ENCODE measurements at places on chromosomes 12 and 14.

GRCh38 chr12:127550271-127550670 is 716.7 kb upstream of the TMEM132C start:
- DNase-seq = no peak

DNA sequence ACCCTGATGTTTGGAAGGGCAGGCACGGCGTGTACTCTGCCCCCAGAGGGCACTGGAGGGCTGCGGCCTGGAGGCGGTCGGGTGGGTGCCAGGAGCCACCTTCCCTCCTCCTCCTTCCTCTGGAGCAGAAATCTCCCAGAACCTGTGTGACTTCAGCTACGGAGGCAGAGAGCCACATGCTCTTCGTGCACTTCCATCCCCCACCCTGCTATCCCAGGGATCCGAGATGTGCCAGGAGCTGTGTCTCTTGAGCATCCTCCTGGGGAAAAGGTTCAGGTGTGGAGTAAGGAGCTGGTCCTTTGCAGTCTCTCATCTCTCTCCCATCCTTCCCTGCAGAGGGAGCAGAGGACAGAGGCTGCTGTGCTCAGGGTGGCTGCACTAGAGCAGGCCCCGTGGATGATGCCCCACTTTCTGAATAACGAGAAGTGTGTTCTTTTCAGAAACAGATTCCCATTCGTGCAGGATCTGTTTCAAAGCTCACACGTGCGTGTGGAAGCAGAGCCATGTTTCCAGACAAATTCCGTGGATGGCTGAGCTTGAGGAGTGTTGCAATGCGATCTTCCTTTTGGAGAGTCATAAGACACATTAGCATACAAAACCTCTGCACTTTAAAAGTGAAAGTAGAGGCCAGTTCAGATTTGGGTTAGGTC is 162.9 kb downstream of the ADGRD1 start:
- no peak for DNase-seq

GRCh38 chr12:131920902-131921840 is 7.9 kb upstream of the PUS1 start:
- DNase-seq = no peak

DNA sequence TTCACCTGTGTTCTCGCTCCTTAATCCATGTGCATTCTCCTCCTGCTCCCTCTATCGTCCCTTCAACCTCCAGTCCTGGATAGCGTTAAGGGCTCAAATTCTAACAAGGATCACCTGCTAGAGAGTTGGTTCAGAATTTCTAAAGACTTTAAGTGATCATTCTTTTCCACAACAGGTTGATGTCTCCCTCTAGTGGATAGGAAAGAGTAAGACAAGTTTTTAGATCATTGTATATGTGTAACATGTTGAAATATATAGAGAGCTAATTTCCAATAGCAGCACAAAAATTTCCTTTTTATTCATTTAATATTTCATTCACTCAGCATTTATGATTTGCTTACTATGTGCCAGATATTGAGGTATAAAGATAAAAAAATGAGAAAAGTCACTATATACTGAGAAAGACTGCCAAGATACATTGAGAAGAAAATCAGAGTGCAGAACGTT is 9.3 kb upstream of the ESR2 start:
- DNase-seq = no peak

DNA sequence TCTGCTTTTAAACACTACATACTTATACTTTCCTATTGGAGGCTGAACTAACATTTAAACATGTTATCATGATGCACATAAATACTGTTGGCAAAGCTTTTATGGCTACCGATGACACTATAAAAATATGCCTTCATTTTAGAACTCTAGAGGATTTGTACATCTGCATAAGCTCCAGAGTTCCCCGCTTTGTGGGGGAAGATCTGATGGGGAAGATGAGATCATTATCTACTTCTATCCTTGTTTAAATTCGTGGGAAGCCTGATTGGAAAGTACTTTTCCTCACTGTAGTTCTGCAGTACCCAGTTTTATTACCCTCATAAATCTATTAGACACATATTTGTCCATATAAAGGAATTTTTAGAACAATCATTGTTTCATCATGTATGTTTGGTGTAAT is 299.6 kb upstream of the ATP2B1 start:
- no peak for DNase-seq

DNA sequence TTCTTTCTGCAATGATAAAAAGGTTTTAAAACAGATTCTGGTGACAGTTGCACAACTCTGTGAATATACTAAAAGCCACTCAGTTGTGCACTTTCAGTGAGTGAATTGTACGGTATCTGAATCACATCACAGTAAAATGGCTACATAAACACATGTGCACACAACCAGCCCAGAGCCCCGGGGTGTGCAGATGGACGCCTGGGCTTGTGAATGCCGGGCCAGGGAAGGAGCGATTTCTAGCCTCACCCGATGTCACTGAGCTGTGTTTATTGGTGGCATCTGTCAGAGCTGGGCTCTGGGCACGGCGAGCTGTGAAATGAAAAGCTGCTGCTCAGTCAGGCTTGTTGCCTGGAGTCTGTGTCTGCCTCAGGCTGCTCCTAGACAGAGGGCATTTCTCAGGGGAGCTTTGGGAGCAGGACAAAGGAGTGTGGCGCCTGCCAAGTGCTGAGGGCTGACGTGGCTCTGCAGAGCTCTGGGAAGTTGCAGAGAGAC is 25.9 kb downstream of the RHOF start:
- no peak for DNase-seq

DNA sequence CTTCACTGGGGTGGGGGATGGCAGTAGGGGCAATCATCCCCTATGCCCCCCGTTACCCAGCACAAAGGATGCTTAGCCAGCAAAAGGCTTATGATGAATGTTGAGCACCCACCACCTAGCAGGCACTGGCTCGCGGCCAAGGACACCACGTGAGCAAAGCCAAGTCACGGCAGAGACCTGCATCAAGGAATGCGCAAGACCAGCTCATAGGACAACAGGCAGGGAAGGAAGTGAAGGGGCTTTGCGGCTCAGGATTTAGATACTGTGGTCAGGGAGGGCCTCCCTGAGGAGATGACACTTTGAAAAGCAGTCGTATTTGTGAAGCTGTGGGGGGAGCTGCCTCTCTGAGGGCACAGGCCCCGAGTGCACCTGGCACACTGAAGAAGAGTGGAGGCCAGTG is 32.8 kb downstream of the SH2B3 start:
- no peak for DNase-seq

DNA sequence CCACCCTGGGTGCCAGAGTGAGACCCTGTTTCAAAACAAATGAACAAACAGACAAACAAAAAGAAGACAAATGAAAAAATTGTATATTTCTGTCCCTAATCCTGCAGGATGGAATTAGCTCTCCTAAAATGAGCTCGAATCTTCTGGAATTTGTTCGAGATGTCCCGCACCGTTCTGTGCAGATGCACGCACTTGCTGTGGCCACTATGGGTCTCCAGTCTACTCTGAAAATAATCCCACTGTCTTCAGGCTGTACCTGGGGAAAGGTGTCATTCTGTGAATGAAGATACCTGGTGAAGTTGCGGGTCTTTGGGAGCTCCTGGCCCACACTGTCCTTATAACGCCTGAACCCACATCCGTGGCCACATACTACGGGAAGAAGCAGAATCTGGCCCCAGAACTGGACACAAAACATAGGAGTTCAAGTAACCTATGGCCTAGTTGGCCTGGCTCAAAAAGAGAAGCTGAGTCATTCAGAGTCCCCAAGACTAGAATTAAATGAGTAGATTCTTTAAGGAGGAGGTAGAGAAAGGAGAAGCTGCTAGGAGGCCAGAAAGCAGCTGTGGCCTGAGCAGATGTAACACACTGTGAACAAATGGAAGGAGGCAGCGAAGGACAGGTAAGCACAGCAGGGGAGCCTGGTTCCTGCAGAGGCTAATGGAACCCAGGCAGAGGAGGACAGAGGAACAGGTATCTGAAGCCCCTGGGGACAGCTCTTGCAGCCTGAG is 108.6 kb downstream of the FOXN3 start:
- DNase-seq = no peak

- DNase-seq = peak; percentile 76
Measured at GRCh38 chr12:116736962-116737773, 701 bp downstream of the SPRING1 start.

DNA sequence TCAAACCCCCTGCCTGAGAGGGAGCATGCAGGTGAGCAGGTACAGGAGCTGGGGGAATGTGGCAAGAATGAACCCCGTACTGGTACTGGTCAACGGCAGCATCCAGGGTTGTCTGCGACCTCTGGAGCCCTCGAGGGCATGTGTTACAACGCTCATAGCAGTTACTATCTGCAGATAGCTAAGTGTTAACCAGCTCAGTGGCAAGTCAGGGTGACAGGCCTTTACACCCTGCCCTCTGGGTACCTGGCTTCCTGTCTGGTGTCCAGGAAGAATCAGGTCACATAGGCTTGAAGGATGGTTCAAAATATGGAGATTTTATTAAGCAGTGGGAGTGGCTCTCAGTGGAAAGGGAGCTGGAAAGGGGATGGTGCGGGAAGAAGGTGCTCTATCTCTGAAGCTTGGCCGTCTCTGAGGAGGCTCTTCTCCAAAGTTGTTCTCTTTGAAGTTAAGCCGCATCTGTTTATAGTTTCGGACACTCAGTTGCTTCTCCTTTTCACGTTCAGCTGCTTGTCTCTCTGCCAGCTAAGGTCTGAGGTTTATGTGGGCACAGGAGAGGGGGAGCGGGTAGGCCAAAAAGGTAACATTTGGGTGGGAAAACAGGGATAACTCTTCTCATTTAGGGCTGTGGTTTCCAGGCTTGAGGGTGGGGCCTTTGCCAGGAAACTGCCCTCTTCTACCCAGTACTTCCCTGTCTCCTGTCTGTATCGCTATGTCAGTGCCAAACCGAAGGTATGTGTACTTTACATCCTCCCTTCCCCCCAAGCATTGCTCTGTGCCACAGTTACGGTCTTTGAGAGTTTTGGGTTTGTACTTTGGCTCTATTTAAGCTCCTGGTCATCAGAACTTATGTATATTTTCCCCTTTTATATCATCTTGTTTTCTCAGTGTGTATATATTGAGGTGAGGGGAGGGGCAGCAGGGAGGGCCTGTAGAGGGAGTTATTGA is 305.8 kb downstream of the RGS6 start:
- no peak for DNase-seq

DNA sequence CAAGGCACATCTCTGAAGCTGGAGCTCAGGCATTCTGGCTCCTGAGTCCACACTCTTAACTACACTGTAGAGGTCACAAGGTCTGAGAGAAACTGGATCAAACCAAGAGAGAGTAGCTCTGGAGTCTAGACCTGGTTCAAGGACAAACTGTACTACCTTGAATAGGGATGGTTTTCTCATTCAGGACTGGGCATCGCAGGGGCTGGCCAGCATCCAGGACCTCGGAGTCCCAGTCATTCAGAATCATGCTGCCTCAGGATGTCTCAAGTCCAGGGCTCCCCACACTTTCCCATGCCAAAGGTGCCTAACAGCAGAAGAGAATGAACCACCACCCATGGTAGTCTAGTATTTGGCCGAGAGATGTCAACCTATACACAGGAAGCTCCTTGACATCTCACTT is 13.1 kb upstream of the PLEKHD1 start:
- no peak for DNase-seq

DNA sequence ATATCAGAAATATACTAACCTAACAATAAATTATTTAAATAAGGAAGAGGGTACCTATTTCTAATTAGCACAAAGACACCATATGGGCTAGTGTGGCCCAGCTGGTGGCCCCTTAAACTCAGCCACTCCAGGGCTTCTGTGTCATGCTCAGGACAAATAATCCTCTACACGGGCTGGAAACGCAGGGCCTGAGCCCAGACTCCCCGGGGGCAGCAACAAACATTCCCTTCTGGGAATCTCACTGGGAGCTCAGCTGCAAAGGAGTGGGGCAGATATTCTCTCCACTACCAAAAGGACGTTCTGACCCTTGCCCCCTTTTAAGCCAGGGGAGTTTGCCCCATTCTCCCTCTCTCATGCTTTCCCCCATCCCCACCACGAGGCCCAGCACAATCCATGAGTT is 43.7 kb upstream of the ELK3 start:
- no peak for DNase-seq

DNA sequence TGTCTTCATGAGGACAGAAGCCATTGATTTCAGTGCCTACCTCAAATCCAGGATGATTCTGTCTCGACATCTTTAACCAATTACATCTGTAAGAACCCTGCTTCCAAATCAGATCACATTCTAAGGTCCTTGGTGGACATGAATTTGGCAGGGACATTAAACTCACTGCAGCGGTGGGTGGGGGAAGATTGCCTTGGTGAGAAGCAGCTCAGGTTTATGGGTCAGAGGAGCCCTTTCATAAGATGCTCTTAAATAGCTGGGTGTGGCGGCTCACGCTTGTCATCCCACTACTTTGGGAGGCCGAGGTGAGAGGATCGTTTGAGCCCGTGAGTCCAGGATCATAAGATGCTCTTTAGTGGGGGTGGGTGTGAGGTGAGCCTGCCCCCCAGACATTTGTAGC is 42.9 kb downstream of the ELK3 start:
- no peak for DNase-seq

DNA sequence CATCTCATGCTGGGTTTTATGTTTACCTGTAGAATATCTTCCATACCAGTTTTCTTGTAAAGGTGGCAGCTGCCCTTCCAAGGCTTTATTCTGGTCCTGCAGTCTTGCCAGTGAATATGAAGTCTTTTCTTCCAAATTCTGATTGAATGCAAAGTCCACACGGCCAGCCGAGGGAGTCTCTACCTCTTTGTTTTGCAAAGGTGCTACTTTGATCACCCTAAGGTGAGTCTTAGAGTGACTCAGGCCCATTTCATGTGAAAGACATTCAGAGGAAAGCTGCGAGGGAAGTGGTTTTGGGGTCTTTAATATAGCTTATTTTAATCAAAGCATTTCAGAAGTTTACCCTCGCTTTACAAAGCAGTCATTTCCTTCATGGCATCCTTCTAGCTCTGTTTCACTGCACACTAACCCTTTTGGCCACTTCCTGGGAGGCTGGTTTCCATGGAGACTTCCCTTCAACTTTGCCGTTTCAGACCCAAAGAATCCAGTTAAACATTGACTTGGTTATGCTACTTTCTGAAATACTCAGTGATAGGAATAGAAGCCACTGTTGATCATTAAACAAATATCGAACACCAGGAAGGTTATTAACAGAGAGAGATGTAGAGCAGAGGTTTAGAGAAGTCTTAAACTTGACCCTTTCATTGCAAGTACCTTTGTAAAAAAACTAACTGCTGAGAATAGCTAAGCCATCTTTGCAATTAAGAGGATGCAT is at the start of gene CCDC198:
Gene CCDC198 (minus strand): TSS at position 391 of the 715 bp plus-strand sequence. CDS start 142 bp downstream, at position 249.
- DNase-seq = no peak

DNA sequence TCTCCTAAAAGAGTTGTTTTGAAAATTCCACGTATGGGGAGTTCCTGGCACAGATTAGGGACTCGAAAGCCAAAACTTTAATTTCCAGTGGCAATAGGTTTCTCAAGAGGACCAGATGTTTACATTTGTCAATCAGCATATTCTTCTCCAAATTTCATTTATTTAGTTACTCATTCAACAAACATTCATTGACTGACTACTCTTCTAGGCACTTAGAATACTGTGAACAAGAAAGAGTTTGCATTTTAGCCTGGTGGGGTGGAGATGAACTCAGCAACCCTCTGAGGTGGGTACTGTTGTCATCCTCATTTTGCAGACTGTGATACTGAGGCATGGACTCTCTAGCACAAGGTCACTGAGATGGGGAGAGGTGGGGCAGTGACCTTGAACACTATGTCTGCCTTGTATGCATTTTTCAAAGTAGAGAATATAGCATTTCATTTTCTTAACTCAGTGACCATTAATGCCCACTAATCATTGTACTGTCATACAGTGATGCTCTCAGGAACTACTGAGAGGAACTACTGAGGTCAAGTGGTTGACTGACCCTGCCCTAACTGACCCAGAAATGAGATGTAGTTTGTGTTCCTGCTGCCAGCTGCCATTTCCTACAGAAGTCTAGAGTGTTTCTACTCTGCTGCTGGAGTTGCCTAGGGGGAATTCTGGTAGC is 2.2 kb downstream of the L3HYPDH start:
- DNase-seq = no peak
